ENCODE measurements at places on chromosomes 2 and 18.

DNA sequence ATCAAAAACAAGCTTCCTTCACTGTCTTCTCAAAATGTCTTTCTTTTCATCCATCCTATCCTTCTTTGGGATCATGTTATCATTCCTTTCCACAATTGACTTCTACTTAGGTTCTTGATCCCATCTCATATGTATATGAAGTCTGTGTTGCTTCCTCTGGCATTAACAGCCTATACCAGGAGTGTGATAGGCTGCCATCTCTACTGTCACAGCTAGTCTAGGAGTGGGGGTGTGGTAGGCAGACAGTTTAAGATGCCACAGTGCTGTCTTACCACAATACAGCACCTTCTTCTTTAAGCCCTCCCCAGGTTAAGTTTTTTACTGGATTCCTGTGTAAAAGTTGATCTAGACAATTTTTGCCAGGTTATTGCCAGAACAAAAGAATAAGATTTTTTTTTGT lies 3.7 kb upstream of the HTR2B start:
- DNase-seq = no peak

- no peak for DNase-seq
Observed at GRCh38 chr18:9068346-9068745, 34.2 kb upstream of the NDUFV2 start.

DNA sequence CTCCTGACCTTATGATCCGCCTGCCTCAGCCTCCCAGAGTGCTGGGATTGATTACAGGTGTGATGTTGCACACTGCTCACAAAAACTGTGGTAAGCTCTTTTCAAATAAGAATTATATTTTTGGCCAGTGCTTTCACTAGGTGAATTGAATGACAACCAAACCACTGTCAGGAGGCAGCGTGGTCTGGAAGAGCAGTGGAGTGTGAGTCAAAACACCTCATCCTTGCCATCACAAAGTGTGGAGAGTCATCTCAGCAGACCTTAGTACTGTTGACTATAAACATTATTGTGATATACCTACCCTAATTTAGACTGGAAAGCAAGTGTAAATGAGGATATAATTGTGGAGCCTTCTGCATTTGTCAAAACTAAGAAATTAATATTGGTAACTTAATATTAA lies 61.3 kb downstream of the UBE2E3 start:
- DNase-seq = no peak

DNA sequence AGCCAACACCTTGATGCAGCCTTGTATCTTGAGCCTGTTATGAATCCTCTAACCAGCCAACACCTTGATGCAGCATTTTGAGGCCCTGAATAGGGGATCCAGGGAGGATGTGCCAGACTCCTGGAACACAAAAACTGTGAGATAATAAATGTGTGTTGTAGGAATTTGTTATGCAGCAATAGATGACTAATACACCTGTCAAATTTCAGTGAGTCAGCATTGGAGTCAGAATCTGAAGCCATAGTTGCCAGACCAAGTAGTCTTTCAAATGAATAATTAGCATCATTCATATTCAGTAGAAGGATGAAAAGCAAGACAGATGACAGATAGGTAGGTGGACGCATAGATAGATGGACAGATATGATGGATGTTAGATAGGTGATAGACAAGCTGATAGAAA lies 942.5 kb upstream of the SLC39A10 start:
- no peak for DNase-seq

GRCh38 chr2:128638341-128639119 lies 319.9 kb upstream of the HS6ST1 start:
- peak; percentile 34 for DNase-seq

DNA sequence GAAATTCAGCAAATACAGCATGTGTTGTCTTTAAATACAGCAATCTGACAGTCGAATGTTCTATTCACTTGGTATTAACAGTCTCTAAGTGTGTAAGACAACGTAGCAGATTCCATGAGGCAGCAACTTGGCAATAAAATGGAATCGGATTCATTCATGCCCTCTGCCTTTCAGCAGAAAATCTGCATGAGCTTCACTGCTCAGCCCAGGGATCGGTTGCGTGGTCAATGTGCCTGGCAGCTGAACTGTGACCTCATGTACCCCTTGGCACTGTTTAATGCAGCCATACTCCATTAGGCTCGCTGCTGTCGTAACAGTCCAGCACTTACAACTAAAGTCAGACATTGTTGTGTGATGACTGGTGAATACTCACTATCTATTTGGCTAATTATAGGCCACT lies 17.7 kb upstream of the RGPD4 start:
- no peak for DNase-seq

GRCh38 chr2:20210462-20210861 lies 14.5 kb downstream of the SDC1 start:
- no peak for DNase-seq

- no peak for DNase-seq
Observed at GRCh38 chr18:35692866-35693265, 111.3 kb downstream of the GALNT1 start.

GRCh38 chr2:122639711-122640110 lies 884.3 kb downstream of the TSN start:
- no peak for DNase-seq

DNA sequence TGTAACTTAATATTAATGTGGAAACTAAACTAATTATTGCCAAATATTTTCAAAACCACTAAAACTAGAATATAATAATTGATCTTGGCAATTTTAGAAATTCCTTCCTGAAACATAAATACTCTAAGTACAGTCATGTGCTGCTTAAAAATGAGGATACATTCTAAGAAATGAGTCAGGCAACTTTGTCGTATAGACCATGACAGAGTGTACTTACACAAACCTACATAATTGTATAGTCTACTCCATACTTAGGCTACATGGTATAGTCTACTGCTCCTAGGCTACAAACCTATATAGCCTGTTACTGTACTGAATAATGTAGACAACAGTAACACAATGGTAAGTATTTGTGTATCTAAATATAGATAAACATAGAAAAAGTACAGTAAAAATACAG lies 27.6 kb downstream of the FEZ2 start:
- DNase-seq = no peak

DNA sequence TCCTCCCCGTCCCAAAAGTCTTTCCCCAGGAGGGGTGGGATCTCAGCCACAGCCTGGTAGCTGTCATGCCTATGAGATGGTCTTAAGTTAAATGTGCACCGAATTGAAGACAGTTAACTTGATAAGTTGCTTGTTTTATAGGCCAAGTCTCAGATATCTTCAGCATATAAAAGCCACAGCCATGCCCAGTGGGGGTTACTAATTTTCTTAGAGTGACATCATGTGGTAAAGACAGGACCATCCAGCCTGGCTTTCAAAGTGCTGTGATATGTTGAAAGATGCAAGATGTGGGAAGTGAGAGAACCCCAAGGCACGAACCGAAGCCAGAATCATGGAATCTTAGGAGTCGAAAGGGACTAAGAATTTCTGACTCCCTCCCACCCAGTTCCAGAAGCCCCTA lies 42.1 kb upstream of the FAM124B start:
- peak; percentile 32 for DNase-seq

DNA sequence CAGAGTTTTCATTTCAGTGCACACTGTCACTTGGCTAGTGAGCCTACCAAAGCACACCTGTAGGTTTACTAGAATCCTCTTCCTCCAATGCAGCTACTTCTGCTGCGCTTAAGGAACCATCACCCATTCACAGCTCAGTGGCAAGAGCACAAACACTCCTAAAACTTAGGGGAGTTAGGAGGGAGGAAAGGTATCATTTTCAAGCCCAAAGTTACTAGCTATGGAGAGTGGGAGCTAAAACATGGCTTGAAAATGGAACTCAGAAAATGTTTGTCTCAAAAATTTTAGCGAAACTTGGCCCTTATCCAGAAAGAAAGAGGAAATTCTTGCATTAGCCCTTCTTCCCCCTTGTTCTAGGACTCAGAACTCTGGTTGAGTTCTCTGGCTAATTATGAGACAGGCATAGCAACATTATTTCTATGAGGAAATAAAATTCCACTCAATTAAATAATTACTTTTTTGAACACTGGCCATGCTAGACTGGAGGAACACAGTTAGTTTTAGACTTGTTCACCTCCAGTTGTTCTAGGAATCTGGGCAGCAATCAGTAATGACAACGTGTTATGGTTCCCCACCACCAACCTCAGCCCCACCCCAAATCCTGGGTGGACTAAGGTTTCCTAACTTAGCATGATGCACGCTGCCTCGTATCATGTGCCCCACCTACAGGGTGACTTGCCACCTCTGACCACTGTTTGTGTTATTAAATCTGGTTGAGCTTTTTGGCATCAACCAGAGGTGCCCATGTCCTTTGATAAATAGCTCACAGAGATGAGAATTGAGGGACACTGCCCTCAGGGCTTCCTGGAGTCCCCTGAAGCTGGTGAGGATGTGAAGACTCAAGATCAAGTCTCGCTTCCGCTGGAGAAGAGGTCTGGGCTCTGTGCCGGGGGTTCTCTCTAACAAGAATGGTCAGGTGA lies 32.8 kb downstream of the LPIN2 start:
- peak; percentile 65 for DNase-seq

- DNase-seq = no peak
Observed at GRCh38 chr18:10690035-10690329, 164.2 kb downstream of the NAPG start.

DNA sequence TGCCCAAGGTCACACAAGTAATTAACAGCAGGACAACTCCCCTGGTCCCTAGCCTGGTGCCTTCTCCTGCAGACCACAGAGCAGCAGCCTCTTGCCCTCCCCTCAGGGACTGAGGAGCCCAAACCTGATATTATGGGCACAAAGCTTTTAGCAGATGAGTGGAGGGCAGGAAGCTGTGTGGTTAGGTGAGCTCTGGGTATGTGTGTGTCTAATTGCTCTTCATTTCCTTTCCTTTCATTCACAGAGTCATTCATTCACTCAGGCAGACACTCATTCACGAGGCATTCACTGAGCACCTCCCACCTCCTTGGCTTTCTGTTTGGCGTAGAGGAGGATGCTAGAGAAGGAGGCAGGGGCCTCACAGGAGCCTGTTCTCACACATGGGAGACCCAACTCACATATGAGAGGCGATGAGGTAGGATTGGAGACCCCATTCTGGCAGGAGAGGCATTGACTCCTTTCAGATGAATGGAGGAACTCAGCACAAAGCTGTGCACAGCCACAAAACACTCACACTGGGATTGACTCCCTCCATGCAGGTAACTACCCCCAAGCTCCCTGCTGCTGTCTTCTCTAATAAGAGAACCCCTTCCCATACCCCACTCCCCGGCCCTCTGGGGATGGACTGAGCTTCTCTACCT lies 306.8 kb upstream of the SKOR2 start:
- DNase-seq = peak; percentile 33

DNA sequence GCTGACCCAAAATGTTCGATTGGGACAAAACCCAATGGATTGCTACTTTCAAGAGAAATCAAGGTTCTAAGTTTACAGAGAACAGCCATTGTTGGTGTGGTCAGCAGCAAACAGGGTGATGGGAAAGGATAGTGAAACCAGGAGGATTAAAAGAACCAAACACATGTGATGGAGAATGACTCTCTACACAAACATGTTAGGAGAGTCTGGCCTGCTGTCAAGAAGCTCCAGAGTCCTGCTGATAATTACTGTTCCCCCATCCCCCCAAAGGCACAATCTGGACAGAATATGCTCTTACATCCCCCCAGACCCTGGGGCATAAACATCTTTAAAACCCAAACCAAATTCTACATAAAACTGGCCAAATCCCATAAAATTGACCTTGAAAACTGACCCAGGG lies 32.0 kb upstream of the ACYP2 start:
- no peak for DNase-seq

DNA sequence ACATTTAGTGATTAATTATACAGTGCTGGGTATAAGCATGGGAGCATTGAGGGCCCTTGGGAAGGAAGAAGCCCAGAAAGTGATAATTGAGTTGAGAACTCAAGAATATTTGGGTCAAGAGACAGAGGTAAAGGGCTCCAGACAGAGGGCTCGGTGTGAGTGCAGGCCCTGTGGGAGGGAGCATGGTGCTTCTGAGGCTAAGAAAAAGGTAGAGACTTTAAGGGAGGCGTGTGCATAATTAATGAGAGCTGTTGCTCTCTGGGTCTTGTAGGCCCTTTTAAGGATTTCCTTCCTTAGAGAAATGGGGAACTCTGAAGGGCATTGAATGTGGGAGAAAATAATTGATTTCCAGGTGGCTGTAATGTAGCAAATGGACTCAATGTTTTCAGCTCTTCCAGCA lies 735.0 kb upstream of the POU3F3 start:
- DNase-seq = no peak

DNA sequence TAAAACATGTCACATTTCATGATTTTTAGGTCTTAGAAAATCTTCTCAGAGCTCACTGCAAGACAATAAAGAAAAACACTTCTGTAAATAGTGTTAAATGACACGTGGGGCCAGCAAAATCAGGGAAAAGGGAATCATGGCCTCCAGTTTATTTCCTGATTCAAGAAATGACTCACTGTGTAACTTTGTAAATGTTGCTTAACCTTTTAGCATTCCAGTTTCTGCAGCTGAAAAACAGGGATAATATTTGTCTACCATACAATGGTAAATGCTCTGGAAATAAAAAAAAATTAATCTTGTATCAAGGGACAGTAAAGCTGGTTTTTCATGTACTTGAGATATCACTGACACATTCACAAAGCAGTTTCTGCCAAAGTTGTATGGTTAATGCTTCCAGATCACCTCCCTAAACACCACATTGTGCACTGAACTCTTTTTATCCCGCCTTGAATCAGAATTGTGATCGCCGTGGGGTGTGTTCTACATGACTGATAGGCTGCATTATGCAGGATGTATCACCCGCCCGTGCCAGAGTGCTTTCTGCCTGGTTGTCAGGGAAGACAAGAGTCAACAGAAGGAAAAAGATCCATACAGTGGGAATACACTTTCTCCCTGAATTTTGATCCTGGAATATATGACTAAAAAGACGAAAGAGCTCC lies 238.8 kb downstream of the IKZF2 start:
- no peak for DNase-seq

GRCh38 chr2:15963977-15964670 lies 23.8 kb downstream of the MYCN start:
- no peak for DNase-seq

- no peak for DNase-seq
Observed at GRCh38 chr2:182907081-182907830, 40.8 kb upstream of the FRZB start.

DNA sequence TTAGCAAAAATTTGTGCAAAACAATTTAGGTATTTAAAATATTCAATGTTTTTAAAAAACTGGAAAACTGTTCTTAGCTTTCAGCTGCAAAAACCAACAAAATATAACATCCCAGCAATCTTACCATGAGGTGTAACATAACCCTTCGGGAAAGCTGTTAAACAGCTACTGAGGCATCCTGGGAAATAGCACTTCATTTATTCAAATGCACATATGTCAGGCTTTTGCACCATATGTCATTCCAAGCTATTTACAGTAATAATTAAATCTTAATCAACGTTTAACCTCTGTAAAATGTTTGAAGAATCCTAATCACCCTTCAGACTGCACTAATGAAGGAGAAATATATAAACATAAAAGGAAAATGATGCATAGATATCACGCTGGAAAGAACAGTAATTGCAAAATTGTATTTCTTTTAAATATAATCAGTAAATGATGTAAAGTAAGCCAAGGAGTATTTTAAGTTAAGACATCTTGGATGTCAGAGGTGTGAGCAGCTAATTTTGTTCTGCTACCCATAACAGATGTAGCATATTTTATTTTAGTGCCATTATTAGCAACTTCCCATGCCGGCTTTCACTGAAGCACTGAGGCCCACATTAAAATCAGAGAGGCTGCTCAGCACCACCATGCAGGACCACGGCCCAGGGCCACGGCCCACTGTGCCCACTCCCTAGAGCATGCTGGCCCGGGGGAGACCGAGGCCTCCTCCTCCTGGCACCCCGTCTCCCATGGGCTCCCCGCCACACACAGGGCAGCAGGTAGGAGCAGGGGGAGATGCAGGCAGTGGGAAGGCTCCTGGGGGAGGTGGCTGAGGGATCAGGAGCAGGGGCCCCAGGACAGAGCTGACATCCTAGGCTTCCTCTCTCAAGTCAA lies 30.9 kb downstream of the EMX1 start:
- DNase-seq = no peak
